Retina (tissue), 1 donor: ENCODE measurements at places on chromosomes 16 and 17.

DNA sequence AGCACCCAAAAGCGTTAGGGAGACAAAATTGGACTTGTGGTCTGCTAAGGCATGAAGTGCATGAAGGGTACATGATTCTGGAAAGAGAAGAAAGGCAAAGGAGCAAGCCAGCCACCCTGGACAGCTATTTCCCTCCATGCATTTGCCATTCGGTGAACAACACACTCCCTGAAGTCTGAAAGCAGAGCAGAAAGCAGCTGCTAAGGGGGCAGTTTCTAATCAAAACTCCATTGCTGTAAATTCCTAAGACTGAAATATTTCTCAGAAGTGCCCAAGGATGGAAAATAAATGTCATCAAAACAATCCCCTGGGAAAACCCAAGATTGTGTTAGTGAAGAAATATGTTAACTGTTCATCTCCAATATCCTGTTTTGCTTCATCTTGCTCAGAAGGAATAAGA lies 44.3 kb downstream of the PMP22 start:
- DNase-seq: no peak

GRCh38 chr17:78558989-78559388 lies 18.2 kb downstream of the DNAH17 start:
- DNase-seq: no peak

- DNase-seq: no peak
Observed at GRCh38 chr16:88624977-88625576, 13.3 kb upstream of the IL17C start.

DNA sequence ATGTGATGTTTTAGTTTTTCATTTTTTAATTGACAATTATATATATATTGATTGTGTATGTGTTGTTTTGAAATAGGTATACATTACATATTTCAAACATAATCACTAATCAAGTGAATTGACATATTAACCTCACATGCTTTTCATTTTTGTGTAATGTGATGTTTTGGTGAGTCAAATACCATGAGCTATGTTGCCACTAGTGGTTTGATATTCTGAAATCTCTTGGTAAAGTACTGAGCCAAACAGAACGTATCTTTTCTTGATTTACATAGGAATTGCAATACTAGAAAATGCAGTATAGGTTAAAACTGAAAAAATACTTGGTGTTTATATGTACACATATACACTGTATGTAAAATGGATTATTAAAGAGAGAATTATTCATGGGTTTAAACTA lies 65.2 kb upstream of the SIAH1 start:
- DNase-seq: no peak

GRCh38 chr16:50266337-50267091 lies at the start of gene ADCY7:
Gene ADCY7, plus strand, starts transcription at chr16:50266551. Its CDS starts 21,629 bp downstream, at chr16:50288180.
- DNase-seq: peak; percentile 64

GRCh38 chr17:48261297-48261880 lies 153.8 kb downstream of the SNX11 start:
- DNase-seq: no peak

GRCh38 chr17:19733953-19734526 lies 14.1 kb downstream of the ALDH3A1 start:
- no peak for DNase-seq

DNA sequence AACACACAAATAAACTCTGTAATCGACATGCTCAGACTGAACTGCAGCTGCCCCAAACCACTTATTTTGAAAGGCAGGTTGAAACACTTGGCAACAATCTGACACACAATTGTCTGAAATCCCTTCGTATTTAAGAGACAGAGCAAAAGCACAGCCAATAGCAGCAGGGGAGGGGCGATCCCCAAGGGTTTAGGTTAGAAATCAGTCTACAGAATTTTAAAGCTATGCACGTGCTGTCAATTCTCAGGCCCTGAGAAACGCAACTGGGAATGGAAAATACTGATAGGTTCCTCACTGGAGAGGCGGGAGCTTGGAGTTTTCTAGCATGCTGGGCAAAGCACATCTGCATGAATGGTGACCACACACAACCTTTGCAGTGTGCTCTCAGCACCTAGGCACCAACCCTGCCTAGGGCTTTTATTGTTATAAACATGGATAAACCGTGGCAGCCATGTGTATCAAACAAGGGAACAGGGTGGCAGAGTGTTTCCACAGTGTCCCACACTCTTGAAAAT lies 168.0 kb downstream of the AATF start:
- peak; percentile 44 for DNase-seq

- DNase-seq: no peak
Observed at GRCh38 chr16:28974007-28974436, 556 bp upstream of the SPNS1 start.

- peak; percentile 82 for DNase-seq
Observed at GRCh38 chr16:24504472-24505345, 34.7 kb upstream of the RBBP6 start.

DNA sequence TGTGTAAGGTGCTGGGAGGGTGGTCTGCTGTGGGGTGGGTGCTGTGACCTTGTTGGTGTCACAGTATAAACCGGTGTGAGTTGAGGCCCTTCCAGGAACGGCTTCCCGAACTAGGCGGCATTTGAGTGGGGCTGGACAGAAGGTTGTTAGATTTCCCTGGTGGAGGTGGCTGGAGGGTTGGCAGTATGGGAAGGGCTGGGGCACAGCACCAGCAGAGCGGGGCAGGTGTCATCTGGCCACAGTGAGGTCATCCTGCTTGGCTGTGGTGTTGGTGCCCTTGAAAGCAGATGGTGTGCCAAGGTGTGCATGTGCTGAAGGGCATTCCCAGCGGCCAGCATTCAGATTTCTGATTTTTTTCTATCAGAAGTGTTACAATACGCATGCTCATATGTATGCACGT lies 28.1 kb downstream of the BANP start:
- no peak for DNase-seq

DNA sequence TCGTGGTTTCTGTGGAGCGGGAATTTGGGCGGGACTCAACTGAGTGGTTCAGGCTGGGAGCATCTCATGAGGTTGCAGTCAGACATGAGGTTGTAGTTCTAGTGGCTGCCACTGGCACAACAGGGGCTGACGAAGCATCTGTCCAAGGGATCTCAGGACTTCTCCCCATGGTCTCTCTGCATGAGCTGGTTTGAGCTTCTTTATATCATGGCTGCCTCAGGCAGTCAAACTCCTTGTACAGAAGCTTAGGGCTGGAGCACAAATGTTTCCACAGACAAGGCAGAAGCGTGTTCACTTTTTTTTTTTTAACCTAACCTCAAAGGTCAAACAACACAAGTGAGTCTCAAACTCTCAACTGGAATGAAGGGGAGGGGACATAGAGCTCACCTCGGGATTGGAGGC lies 243.3 kb downstream of the MSI2 start:
- DNase-seq: peak; percentile 32

DNA sequence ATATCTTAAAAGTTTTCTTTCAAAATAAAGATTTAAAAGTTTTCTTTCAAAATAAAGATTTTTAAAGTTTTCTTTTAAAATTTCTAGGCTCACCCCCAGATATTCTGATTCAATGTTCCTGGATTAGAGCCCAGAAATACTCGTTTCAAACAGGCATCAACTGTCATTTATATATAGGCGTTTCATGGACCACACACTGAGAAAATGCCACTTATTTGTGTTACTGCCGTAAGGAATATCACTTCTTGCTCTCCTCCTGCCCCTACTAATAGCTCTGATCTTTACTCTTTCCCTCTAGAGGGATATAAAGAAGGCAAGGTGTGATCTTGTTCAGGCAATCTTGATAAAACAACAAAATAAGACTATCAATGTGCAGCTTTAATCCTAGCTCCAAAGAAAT lies 1324.1 kb downstream of the CDH8 start:
- no peak for DNase-seq

DNA sequence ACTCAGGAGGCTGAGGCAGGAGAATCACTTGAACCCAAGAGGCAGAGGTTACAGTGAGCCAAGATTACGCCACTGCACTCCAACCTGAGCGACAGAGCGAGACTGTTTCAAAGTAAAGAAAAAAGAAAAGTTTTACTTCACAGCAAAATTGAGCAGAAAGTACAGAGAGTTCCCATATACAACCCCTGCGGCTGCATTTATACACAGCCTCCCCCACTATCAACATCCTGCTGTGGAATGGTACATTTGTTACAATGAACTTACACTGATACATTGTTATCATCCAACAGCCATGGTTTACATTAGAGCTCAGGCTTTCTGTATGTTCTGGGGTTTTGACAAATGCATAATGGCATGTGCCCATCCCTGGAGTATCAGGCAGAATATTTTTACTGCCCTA lies 2.6 kb upstream of the MTHFSD start:
- no peak for DNase-seq

DNA sequence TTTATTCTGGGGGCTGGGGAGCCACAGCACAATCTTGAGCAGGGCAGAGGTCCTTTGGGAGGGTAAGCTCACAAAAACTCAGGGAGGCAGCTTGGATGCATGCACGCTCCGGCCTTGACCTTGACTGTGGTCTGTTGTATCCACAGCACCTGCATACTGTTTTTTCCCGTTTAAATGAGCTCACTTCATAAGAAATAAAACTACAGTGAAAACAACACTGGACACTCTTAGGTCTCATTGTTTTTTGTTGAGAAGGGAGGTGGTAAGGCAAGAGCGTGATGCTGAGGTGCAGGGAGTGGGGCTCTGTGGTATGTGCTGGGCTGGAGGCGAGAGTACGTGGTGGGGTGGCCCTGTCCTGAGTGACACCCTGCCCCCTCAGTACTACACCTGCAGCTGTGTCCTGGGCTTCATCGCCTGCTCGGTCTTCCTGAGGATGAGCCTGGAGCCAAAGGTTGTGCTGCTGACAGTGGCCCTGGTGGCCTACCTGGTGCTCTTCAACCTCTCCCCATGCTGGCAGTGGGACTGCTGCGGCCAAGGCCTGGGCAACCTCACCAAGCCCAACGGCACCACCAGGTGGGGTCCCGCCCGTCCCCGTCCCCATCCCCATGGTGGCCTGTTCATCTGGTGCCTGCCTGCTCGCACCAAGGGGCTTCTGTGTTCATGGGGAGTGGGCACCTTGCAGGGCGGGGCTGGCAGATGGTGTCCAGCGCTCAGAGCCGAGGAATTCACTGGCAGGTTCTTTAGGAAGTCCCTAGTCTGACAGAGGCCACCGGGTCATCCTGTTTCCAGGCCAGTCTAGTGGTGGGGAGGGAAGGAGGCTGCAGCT lies 44.2 kb downstream of the ADCY7 start:
- no peak for DNase-seq

DNA sequence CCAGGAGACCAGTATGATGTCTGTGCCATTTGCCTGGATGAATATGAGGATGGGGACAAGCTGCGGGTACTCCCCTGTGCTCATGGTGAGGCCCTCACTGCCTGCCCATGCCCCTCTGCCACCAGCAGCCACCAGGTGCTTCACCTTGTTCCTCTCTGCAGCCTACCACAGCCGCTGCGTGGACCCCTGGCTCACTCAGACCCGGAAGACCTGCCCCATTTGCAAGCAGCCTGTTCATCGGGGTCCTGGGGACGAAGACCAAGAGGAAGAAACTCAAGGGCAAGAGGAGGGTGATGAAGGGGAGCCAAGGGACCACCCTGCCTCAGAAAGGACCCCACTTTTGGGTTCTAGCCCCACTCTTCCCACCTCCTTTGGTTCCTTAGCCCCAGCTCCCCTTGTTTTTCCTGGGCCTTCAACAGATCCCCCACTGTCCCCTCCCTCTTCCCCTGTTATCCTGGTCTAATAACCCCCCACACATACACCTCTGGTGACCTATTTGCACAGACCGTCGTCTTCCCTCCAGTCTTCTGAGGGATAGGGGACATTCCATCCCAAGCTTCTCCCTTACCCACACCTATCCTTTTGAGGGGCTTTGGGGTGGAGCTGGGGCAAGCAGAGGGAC lies 3.7 kb downstream of the PFN1 start:
- no peak for DNase-seq

DNA sequence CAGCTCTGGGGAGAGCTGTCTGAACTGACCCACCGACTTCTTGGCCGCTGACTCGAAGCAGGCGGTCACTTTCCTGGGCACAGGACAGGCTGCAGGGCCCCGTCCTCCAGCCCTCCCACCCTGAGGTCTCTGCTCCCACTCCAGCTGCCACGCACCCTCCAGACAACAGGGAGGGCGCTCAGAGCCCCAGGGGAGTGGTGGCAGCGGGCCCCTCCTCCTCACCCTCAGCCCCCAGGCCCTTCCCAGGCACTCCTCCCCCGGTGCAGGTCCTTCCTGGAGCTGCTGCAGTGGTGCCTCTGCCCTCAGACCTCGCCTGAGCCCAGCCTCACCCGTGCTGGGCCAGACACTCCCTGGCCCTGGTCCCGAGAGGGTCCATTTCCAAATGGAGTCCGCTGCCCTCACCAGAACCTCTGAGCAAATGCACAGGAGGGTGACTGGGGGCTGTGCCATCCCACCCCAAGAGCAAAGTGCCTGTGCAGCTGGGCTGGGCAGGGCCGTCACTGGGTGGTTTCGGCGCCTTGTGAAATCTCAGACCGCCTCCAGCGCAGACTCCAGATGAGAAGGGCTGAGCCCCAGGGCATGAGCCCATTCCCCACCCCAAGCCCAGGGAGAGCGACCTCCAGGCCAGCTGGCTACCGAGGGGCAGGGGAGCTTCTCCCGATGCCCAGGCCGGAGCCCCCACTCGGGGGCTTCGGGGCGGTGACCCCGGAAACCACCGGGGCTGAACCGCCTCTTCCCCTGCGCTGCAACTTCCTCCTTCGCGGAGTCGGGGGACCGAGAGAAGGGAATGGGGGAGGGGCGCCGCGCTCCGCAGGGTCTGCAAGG lies 717 bp downstream of the CYBA start:
- DNase-seq: peak; percentile 76

DNA sequence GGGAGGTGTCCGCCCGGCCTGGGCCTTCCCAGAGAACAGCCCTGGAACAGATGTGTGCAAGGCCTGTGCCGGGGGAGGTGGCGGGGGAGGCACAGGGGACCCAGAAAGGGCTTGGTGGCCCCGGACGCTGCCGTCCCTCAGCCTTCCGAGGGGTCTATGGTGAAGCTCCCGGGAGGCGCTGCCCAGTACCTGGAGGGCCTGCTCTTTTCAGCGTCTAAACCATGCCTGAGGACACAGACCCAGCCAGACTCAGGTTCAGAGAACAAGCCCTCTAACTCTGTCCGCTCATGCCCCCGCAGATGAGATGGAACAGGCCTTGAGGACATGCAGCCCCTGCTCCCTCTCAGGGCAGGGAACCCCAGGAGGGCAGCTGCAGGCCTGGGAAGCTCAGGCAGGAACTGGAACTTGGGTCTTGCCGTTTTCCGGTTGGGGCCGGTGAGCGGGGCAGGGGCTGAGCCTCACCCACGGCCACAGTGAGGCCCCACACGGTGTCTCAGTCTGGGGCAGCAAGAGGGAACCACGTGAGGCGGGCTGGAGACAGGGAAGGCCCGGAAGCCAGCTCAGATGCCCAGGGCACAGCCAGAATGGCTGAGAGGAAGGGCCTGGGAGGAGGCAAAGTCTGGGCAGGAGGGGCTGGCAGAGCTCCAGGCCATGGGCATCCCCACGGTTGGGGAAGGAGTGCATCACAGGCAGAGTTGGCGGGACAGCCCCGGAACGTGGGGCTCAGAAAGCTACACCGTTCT lies 12.5 kb downstream of the SLC16A3 start:
- no peak for DNase-seq

- DNase-seq: no peak
Observed at GRCh38 chr17:29927546-29927945, 2.5 kb downstream of the SSH2 start.

GRCh38 chr16:718389-718788 lies 2.6 kb upstream of the ANTKMT start:
- DNase-seq: no peak

- no peak for DNase-seq
Observed at GRCh38 chr17:79171188-79171587, 96.6 kb downstream of the ENGASE start.

- DNase-seq: no peak
Observed at GRCh38 chr17:35536664-35537171, 760 bp downstream of the SLFN12L start.

- DNase-seq: peak; percentile 48
Observed at GRCh38 chr16:27237219-27238015, 31.2 kb downstream of the NSMCE1 start.
